ENCODE measurements at places on chromosomes 1 and 21.

- peak; percentile 24 for DNase-seq
These were observed 12.3 kb upstream of the SLAMF7 start for GRCh38 chr1:160726498-160727315.

- no peak for DNase-seq
These were observed 8.0 kb upstream of the YBX1 start for GRCh38 chr1:42674214-42674613.

GRCh38 chr1:213296558-213296957 is 245.5 kb downstream of the RPS6KC1 start:
- no peak for DNase-seq

GRCh38 chr1:86795316-86795715 is 90.9 kb downstream of the SH3GLB1 start:
- DNase-seq = no peak

- no peak for DNase-seq
These were observed 16.4 kb upstream of the KIF21B start for GRCh38 chr1:201039876-201040275.
